NCI-H1105 treated with DMSO at 0.1 percent for 48 hours (cell line): ENCODE measurements at places on chromosomes 5 and 9.

- no peak for DNase-seq
Observed at GRCh38 chr9:4774209-4774608, 18.5 kb upstream of the RCL1 start.

DNA sequence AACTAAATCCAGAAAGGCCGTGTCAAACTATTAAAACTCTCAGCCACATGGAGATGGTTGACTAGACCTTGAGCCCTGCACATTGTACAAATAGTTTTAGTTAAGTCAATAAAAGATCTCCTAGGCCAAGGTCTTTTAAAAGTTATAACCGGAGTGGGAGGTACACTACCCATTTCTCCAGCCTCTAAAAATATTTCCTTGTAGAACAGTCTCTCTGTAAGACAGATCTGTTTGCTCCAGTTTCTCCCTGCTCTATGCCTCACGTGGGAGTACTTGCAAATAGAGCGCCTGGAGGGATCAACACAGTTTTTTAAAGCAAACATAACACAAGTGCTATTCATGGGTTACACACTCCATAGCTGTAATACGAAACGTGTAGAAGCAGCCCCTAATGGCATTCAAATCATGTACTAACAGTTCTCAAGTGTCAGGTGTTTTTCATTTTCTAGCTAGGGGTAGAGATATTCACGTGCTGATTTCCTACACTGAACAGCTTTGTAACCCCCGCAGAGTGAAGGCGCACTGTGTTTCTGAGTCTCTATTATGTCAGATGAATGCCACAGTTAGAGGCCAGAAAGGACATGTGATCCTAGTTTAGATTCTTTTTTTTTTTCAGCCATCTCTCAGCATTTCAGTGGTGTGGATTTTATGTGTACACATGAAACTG is 703.4 kb upstream of the GRAMD2B start:
- DNase-seq: peak; percentile 87

GRCh38 chr9:80175286-80176150 is 603.8 kb downstream of the TLE4 start:
- DNase-seq: peak; percentile 36

GRCh38 chr5:158819840-158820620 is 279.7 kb downstream of the EBF1 start:
- DNase-seq: no peak

GRCh38 chr5:179319741-179320281 is 25.4 kb downstream of the ADAMTS2 start:
- no peak for DNase-seq

- no peak for DNase-seq
Observed at GRCh38 chr5:153797484-153797883, 241.2 kb downstream of the FAM114A2 start.

DNA sequence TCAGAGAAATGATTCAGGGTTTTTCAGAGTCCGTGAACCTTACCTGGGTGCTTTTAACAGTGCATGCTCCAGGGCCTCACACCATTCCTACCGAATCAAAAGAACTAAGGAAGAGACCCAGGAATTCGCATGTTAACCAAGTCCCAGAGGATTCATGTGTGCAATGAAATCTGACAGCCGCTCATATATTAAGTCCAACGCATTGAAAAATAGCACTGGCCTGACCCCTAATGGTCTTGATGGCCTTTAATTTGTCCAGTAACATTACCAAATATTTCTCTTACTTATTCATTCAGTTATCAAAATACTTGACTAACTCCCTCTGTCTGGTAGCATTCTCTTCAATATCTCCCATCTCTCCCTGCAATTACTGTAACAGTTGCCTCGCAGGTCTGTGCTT is 55.0 kb upstream of the MARCHF11 start:
- no peak for DNase-seq

DNA sequence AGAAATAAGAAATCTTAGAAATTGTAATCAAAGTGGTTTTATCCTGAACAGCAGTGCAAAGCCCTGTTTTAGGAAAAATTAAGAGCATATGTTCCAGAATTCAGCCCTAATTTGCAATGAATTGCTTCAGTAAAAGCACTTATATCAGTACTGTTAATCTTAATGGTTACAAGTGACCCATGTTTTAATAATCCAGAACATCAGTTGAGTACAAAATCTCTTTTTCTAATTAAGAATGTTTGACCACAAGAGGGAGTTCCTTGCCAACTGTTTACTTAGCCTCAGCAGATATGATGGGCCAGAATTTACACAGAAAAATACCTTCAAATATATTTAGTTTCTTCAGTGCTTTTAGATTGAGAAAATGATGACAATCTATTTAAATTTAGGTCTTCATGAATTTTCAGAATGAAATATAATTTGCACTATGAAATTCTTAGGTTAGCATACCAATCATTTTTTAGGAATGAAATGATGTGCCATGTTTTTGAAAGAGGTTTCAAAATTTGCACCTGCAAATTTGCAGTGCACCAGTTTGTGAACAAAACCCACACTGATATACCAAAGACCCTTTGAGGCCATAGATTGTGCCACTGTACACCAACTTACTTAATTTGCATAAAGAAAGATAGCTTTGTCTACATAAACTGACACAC is 926.3 kb upstream of the ARRDC3 start:
- peak; percentile 18 for DNase-seq

DNA sequence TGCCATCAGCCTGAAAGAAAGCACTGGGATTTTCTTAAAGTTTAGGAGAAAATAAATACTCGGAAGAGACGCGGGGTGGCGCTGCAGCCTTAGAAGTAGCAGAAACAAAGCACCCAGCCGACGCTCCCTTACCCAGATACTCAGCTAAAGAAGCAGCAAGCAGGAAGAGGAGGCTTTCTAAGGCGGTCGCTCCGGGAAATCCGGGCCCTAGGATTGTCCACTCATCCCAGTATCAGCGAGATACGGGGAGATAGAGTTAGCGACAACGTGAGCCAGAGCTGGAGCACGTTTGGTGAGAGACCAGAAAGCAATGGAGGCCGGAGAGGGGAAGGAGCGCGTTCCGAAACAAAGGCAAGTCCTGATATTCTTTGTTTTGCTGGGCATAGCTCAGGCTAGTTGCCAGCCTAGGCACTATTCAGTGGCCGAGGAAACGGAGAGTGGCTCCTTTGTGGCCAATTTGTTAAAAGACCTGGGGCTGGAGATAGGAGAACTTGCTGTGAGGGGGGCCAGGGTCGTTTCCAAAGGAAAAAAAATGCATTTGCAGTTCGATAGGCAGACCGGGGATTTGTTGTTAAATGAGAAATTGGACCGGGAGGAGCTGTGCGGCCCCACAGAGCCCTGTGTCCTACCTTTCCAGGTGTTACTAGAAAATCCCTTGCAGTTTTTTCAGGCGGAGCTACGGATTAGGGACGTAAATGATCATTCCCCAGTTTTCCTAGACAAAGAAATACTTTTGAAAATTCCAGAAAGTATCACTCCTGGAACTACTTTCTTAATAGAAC is at the start of gene PCDHB2:
PCDHB2 (plus strand) TSS at position 135 of the 782 bp plus-strand sequence; CDS start at position 311, 176 bp downstream.
- no peak for DNase-seq

GRCh38 chr5:80607832-80608231 is 37.8 kb upstream of the ANKRD34B start:
- no peak for DNase-seq

GRCh38 chr5:35902046-35902672 is 36.3 kb downstream of the CAPSL start:
- DNase-seq: no peak

GRCh38 chr5:61386045-61386800 is 54.2 kb downstream of the ZSWIM6 start:
- DNase-seq: peak; percentile 59

GRCh38 chr9:80649001-80649420 is 1040.3 kb downstream of the TLE1 start:
- DNase-seq: no peak

DNA sequence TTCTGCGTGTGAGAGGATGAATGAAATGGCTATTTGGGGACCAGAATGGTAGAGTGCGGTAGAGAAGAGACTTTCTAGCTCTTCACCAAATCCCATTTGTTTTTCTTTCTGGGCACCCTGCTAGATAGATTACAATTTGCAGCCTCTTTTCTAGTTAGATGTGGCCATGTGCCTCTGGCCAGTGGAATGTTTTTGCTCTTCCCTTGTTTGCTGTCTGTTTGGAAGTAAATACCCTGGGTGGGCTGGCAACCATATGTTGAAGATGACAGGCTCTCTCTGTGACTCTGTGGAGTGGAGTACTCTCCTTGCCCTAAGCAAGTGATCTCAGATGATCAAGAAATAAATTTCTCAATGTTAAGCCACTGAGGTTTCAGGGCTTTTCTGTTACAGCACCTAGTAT is 12.9 kb downstream of the GNG10 start:
- no peak for DNase-seq

DNA sequence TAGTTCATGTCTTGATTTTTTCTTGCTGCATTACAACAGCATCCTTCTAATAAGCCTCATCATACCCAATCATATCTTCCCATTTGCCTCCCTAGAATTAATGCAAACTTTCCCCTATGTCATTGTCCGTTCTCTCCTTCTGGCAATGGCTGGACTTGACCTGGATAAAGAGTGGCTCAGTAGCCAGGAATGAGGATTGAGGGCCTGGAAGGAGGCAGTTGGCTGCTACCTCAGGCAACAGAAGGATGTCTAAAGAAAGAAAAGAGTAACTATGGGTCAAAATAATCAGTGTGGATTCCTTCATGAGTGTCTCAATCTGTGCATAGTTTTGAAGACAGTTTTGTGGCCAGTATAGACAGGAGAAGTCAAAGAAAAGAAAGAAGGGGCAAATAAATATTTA is 209.6 kb downstream of the TRPM3 start:
- DNase-seq: no peak

GRCh38 chr9:114386361-114386885 is 1.4 kb downstream of the AKNA start:
- DNase-seq: no peak

DNA sequence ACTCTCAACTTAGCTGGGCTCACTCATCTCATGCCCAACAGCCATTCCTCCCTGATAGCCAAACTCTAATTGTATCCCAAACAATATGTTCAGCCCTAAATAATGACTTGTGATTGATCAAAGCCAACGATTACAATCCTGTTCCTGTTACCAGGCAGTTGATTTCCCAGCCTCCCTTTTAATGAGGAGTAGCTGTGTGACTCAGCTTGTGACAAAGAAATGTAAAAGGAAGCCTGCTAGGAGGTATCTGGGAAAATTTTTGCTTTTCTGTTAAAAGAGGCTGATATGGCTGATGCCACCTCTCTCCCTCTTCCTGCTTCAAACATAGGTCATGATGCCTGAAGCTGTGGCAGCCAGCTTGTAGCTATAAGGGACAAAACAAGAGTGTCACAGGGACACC is 19.6 kb upstream of the ENC1 start:
- no peak for DNase-seq

GRCh38 chr5:97096846-97097245 is 45.6 kb downstream of the LIX1 start:
- DNase-seq: no peak

DNA sequence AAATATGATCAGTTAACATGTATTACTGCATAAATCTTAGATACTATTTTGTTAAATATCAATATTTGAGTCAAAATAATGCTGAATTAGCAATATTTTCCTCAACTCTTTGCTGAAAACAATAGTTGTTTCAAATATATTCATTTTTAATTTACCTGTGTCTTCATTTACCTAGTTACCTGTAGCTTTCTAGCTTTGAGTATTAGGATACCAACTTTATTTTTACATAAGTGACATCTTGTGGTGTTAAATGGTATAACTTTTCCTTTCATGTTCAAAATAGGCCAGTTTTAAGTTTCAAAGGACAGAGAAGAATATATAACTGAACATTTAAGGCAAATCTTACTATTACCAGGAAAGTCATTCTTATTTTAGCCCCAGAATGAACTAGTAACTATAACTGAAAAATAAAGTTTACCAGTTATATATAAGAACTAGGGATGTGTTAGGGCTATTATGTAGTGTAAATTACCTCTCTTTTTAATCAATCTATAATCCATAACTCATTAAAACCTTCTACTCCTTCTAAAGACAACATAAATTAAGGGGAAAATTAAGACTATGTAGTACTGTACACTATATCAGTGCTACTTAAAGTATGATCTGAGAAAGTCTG is 25.3 kb downstream of the AP3B1 start:
- peak; percentile 20 for DNase-seq

DNA sequence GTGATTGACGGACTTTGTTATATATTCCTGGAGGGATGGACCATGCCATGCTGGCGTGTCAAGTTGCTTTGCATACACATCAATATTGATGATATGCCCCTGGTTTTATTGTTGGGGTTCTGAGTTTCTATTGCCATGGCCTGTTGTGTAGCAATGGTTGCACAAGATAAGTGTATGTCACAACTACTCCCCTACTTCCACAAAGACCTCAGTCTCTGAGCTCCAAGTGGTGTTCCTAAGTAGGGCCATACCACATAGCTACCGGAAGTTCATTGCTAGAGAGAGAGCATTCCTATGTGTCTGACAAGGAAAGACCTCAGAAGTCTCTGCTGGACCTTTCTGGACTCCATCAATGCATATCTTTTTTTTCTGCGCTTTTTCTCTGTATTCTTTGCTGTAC is 19.8 kb downstream of the TXNDC8 start:
- DNase-seq: no peak

DNA sequence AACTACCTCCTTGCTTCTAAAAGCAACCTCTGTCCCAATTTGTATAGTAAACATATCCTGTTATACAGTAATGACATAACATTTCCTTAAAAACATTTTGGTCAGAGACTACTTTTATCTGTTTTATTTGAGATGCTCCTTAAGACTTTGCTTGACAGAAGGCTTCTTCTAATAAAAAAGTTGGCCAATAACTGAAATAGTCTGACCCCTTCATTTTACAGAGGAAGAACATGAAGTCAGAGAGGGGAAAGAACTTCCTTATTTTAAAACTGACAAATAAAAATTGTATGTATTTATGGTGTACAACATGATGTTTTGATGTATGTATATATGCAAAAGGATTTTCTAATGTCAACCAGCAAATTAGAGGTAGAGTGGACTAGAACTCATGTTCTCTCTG is 35.8 kb upstream of the SPARC start:
- no peak for DNase-seq

DNA sequence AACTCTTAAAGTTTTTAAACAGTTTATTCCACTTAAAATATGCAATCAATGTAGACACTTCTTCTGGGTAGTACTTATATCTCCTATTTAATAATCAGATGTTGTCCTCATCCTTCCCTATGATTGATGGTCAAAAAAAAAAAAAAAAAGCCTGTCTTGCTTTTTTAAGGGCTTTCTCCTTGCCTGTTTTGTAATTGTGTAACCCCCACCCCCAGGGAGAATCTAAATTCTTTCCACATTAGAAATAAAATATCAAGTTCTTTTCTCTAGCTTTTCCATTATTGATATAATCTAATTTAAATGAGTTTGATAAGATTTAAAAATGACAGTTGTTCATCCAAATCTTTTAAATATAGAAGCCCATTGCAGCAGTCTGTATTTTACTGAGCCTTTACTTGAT is 119.7 kb downstream of the CHSY3 start:
- DNase-seq: no peak

DNA sequence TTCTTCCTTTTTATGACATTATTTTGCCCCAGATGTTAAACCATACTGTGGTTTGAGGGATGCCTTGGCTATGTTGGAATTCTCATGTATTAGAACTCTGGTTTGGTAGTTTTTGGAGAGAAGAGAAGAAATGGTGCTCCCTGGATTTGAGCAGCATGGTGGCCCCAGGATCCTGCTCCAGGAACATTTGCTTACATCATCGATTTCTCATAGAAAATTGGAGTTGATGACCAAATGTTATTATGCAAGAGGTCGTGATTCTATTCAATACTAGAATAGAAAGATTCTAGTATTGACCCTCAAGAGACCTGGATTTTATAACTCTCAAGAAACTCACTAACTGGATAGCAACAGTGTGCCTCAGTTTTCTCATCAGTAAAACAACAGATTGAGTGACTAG is 77.5 kb upstream of the GNAQ start:
- no peak for DNase-seq

GRCh38 chr5:6886866-6887265 is 173.6 kb downstream of the TENT4A start:
- no peak for DNase-seq

GRCh38 chr5:114265432-114266060 is 96.3 kb upstream of the KCNN2 start:
- DNase-seq: no peak
